ENCODE measurements at places on chromosomes 6 and 20. TPM values are rescaled to one million over a fixed set of nuclear protein-coding genes. Genes with fewer than 3 reads are reported as not detected.

DNA sequence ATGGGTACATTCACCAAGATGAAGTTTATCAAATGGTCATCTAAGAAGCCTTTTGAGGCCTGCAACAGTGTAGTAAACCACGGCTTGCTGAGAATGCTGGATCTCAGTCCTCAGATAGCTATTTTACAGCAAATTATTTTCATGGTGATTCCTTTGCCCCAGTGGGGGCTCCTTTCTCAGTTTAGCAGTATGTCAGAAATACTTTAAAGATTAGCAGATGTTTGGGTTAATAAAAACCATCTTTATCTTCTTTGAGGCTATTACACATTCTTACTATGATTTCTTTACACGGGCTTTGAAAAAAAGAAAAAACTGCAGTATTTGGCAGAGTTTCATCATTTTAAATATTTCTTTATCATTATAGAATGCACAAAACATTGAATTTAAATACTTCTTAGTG is 10.7 kb downstream of the MYLIP start:
- H3K4me1 ChIP-seq, result no peaks in the 10 kb centered on the region
- no peaks in the 10 kb centered on the region for H3K36me3 ChIP-seq

DNA sequence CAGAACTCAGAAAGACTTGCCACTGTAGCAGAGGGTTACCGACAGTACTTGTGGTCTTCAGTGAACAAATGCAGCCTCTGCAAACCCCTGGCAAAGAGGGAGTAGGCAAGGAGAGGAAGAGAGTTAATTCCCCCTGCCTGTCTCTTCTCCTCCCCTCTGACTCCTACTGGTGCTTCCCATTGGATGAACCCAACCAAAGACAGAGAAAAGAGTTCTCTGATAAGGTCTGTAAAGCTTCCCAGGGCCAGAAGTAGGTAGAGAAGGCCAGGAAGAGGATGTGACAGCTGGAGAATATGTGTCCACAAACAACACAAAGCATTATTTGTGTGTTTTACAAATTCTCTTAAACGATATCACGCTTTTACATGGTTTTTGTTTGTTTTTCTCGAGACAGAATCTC is 72.8 kb upstream of the SHLD1 start:
- DNase-seq, result no peak
- H3K27ac ChIP-seq, result no peak overlapping the region
- H3K36me3 ChIP-seq, result no peaks in the 10 kb centered on the region
- H3K4me1 ChIP-seq, result peaks cover 6% of the 10 kb centered on the region

DNA sequence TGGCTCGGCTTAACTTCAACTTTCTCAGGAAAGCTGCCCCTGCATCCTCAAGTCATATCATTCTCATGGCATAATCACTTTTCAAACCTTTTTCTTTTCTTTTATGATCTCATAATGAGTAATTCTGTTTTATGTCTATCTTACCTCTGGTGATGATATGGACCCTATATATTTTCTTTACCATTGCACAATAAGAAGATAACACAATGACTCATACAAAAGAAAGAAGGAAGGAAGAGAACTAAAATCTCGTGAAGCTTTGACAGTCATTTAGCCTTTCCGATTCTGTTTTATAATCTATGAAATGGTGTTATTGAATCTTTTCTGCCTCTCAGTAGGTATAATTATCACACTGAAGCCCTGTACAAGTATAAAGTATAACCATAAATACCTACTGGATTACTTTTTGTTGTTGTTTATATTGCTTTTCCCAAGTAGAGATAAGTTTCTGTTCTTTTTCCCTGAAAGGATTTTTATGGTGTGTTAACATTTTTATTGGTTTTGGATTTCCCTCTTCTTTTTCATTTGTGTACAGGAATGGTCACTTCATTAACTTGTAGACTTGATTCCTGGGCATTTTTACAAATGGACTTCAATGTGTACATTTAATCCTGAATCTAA is 300.9 kb downstream of the LAMA2 start:
- no peak for DNase-seq
- H3K36me3 ChIP-seq, result no peaks in the 10 kb centered on the region
- H3K27me3 ChIP-seq, result no peaks in the 10 kb centered on the region
- H3K4me1 ChIP-seq, result no peaks in the 10 kb centered on the region
- no peak overlapping the region for H3K27ac ChIP-seq
- no peak overlapping the region for H3K4me3 ChIP-seq

The RAET1L gene
- total RNA-seq, result 2.3 TPM

The TCF15 gene
- total RNA-seq, result not detected

The LPIN3 gene
- total RNA-seq, result 23.5 TPM

DNA sequence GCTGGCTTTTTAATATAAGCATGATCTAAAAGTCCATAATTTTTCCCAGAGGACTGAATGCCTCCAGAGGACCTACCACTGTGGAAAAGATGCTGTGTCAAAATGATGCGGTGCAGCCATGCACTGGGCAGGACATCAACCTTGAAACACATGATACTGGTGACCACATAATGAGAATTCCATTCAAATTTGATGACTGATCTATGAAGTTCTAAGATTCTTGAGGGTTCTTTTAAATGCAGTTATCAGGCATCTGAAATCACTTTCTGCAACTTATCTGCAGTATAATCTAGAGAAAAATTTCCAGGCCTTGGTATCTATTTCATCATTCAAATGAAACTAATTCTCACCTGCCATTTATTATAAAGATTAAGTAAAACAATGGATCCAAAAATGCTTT is 15.0 kb upstream of the MARCKS start:
- no peak overlapping the region for H3K27ac ChIP-seq
- H3K4me3 ChIP-seq, result no peak overlapping the region
- H3K27me3 ChIP-seq, result no peaks in the 10 kb centered on the region
- H3K36me3 ChIP-seq, result no peaks in the 10 kb centered on the region

- peaks cover 18% of the 10 kb centered on the region for H3K4me1 ChIP-seq
- H3K27ac ChIP-seq, result no peak overlapping the region
- no peak overlapping the region for H3K4me3 ChIP-seq
- no peaks in the 10 kb centered on the region for H3K27me3 ChIP-seq
- no peaks in the 10 kb centered on the region for H3K36me3 ChIP-seq
Observed at GRCh38 chr20:11110535-11110934, 436.7 kb upstream of the JAG1 start.

- no peak overlapping the region for H3K4me3 ChIP-seq
- no peak overlapping the region for H3K27ac ChIP-seq
- H3K36me3 ChIP-seq, result peaks cover 4% of the 10 kb centered on the region
- no peaks in the 10 kb centered on the region for H3K27me3 ChIP-seq
- no peaks in the 10 kb centered on the region for H3K4me1 ChIP-seq
Observed at GRCh38 chr20:23127506-23128279, 41.6 kb upstream of the CD93 start.

DNA sequence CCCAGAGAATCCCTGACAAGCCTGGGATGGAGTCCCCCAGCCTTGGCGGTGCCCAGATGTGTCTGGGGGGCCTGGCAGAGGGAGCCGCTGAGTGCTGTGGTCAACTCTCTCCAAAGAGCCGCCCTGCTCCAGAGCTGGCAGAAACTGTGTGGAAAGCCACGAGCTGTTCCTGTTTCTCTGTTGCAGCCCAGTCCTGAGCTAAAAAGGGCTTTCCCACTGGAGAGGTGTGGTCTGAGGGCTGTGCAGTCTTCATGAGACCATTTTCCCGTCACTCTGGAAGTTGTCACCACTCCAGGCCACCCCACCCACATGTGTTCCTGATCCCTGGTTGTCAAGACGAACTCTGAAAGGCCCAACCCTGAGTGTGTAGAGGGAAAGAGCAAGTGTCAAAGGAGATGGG is 99.7 kb upstream of the KCNK16 start:
- no peak for DNase-seq
- H3K27ac ChIP-seq, result no peak overlapping the region
- H3K4me3 ChIP-seq, result no peak overlapping the region
- no peaks in the 10 kb centered on the region for H3K36me3 ChIP-seq

The EPHA7 gene
- total RNA-seq, result 1.6 TPM

DNA sequence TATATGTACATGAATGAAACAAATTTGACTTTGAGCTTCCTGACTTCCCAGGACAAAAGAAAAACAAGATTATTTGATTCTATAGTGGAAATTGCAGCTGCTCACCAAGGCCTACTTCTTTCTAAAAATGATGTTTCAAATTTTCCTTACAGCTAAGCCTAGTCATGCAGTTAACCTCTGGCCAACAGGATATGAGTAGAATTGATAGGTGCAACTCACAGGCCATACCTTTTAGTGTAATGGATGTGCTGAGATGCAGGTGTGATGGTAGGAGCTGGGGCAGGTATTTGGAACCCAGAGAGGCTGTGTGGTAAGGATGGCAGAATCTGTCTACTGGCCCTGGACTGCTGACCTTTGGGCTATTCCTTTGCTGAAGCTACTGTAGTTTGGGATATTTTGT is 230.9 kb upstream of the PREP start:
- no peaks in the 10 kb centered on the region for H3K36me3 ChIP-seq
- H3K27me3 ChIP-seq, result peaks cover 20% of the 10 kb centered on the region
- no peak for DNase-seq
- H3K4me3 ChIP-seq, result no peak overlapping the region
- H3K4me1 ChIP-seq, result no peaks in the 10 kb centered on the region
- H3K27ac ChIP-seq, result no peak overlapping the region

DNA sequence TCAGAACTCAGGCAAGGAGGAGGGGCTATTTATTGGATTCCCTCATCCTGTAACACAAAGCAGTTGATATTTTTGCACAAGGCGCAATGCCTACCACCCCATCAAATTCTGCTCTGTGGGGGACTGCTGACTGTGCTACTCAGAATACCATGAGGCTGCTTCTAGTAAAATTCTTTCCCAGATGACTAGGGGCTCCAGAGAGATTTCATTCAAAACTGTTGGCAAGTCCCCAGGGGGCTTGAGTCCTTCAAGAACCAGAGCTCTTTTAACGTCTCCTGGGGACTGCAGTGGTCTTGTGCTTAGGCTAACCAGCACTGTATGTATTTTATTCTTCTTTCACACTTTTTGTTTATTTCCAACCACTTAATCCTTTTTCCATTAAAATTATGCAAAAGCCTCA is 365.9 kb upstream of the AGPAT4 start:
- H3K27ac ChIP-seq, result no peak overlapping the region
- peaks cover 7% of the 10 kb centered on the region for H3K36me3 ChIP-seq
- no peaks in the 10 kb centered on the region for H3K4me1 ChIP-seq
- no peak overlapping the region for H3K4me3 ChIP-seq
- no peak for DNase-seq
- no peaks in the 10 kb centered on the region for H3K27me3 ChIP-seq

The IL20RA gene
- total RNA-seq, result 3.1 TPM

DNA sequence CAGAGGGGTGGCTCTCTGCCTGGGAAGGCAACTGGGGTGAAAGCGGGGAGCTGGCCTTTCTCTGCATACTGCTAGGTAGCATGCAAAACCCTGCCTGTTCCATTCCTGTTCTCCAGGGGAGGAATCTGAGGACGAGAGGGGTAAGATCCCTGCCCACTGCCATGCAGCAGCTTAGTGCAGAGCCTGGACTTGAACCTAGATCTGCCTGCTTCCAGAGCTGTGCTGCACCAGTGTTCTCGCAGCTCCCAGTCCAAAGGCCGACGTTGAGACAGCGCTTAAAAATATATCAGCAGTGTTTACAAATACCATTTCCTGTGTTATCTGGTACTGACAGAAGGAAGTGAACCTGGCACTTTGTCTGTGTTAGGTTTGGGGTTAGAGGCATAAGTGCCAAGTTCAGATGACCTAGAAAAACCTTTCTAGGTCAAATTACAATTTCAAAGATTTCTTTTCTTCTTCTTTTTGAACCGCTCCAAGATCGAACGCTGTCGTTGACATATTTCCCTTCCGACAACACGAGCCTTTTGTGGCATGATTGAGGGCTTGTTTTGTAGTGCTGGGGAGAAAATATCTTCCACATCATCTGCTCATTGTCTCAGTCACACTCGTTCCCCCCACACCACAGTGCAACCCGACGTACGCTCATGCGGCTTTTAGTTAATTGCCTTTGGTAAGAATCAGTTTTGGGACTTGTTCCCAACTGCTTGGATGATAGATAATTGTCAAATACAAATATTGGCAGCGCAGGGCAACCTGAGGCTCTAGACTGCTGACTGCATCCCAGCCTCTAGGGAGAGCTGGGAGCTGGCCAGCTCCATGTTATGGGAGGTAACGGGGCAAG is 44.6 kb downstream of the TOX2 start:
- H3K4me3 ChIP-seq, result no peak overlapping the region
- H3K27me3 ChIP-seq, result peaks cover 12% of the 10 kb centered on the region
- no peak overlapping the region for H3K27ac ChIP-seq

- peak overlapping the region; percentile 82 for H3K4me3 ChIP-seq
- H3K4me1 ChIP-seq, result peaks cover 33% of the 10 kb centered on the region
- H3K36me3 ChIP-seq, result peaks cover 83% of the 10 kb centered on the region
- H3K27ac ChIP-seq, result peak overlapping the region; percentile 95
Observed at GRCh38 chr20:49275636-49276035, 2.2 kb downstream of the ZNFX1 start.

The NRSN1 gene
- total RNA-seq, result 0.14 TPM

The GABRR2 gene
- total RNA-seq, result 0.32 TPM

- no peak overlapping the region for H3K4me3 ChIP-seq
- peak; percentile 82 for DNase-seq
- no peaks in the 10 kb centered on the region for H3K27me3 ChIP-seq
- no peaks in the 10 kb centered on the region for H3K36me3 ChIP-seq
Observed at GRCh38 chr6:29737707-29738630, 14.7 kb downstream of the HLA-F start.

DNA sequence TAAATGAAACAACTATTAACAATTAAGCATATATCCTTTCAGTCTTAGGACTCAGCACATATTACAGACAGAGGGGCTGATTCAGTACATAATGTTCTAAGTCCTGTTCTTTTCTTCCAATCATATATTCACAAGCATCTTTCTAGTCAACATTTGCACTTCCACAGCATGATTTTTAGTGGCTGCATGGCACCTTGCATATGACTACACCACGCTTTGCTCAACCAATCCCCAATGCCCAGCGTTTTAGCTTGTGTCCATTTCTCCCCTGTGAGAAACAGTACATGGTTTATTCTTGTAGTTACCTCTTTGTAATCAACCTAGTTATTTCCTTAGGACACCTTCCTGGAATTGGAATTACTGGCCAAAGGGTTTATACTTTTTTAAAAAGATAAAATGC is 33.2 kb downstream of the AAR2 start:
- no peaks in the 10 kb centered on the region for H3K36me3 ChIP-seq
- peaks cover 86% of the 10 kb centered on the region for H3K27me3 ChIP-seq
- no peaks in the 10 kb centered on the region for H3K4me1 ChIP-seq
- no peak overlapping the region for H3K4me3 ChIP-seq
- H3K27ac ChIP-seq, result no peak overlapping the region
